T-helper 2 cell treated with Interferon-gamma antibody and Interleukin-4, amounts not matched to agents 5 μg/mL and 100 μg/mL, for 36 hours (primary cell): ENCODE measurements at places on chromosomes 3 and 15.

GRCh38 chr3:156209631-156210335 lies 89.4 kb downstream of the KCNAB1 start:
- DNase-seq, result no peak

- no peak for DNase-seq
Observed at GRCh38 chr3:157086060-157086750, 73.7 kb downstream of the CCNL1 start.

- DNase-seq, result no peak
Observed at GRCh38 chr3:185900228-185900627, 37.6 kb downstream of the TRA2B start.

DNA sequence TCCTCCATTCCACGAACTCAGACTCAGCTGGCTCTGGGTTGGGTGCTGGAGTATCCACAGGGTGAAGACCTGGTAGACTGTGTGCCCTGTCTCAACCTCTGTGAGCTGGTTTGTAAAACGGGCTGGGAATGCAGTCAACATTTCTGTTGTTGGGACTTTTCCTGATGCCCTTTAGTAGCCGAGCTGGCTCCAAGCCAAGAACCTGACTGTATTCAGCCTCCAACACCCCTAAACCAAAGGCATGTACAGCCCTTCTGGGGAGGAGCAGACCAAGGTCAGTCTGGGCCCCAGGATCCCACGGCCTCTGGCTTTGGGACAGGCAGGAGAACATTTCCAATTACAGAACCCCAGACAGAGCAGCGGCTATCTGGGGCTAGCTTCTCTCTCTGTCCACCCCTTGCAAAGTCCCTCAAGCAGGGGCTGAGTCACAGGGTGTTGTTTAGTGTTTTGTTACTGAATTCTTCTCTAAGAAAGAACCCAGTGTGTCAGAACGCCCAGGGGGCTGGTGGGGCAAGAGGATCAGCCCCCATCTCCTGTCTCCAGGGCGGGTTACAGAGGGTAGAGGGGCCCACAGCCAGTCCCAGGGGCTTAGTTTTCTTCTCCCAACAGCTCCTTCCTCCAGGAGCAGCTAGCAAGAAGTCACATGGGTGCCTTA lies 56.8 kb upstream of the SLC6A6 start:
- no peak for DNase-seq

DNA sequence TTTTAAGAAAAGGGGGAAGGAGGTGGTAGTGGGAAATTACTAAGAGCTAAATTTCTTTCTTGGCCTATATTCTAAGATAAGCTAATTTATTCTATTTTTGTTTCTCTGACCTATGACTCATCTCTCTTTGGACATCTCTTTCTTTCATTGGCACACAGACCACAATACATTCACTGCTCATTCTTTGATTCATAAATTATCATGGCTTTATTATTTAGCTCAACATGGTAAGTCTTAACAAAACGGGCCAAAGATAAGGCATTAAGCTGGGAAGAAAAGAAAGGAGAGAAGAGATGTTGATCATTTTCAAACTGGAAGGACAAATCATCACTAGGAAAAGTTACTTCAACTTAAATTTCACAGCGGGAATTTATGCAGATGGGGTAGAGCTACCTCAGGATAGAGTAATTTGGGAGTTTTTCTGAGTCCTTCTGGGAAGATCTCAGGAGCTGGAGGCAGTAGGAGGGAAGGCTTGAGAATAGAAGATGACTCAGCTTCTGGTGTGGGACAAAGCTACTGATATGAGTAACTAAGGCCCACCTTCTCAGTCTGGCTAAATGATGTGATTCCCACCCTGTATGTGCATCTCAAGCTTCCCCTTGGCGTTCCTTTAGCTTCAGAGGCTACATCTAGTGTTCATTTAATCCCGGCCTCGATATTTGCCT lies 7.5 kb upstream of the ALCAM start:
- DNase-seq, result no peak

DNA sequence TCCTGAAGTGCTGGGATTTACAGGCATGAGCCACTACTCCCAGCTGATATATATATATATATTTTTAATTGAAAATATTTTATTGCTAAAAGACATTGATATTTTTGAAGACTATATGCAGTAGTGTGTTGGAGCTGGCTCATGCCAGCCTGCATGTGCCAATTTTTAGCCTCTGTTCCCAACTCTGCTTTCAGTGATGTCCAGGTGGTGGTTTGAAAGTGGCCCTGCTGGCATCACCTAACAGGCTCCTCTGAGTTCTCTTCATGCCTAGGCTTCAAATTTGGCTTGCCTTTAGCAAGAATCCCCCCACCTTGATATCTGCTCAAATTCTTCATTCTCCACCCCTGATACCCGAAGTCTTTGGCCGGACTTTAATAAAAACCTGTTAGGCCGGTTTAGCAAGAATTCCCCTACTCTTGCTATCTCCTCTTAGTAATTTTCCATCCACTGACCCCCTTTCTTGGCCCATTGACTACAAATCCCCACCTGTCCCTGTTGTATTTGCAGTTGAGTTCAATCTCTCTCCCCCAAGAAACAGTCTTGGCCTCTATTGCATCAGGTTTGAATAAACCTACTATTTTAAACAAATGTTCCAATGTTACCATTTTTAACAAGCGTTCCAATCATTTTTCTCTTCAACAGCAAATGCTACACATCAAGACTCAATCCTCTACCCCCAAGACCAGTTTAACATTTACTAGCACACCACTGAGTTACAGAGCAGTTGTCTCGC lies 23.9 kb upstream of the CTSH start:
- DNase-seq, result no peak
